CD4-positive, alpha-beta T cell (primary cell): ENCODE measurements at places on chromosomes 7 and 10.

DNA sequence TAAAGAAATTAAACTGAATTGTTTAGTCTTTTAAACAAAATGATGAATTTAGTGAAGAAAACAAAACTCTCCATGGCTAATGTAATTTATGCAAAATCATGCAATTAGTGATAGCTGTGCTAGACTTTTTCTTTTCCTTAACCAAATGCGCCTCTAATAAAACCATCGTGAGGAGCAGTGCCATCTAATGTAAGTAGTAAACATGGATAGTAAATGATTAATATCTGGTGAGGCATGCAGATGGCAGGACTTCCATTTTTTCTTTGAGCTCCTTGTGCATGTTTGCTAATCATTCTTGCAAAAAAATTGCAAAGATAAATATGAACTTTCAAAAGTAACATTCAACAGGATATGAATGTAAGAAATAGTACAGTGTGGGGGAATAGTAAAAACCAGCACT is 2.3 kb downstream of the INSYN2A start:
- H3K27ac ChIP-seq = no peak overlapping the region
- H3K36me3 ChIP-seq = no peaks in the 10 kb centered on the region
- no peak for DNase-seq
- no peak overlapping the region for H3K4me3 ChIP-seq
- H3K27me3 ChIP-seq = peaks cover 55% of the 10 kb centered on the region

DNA sequence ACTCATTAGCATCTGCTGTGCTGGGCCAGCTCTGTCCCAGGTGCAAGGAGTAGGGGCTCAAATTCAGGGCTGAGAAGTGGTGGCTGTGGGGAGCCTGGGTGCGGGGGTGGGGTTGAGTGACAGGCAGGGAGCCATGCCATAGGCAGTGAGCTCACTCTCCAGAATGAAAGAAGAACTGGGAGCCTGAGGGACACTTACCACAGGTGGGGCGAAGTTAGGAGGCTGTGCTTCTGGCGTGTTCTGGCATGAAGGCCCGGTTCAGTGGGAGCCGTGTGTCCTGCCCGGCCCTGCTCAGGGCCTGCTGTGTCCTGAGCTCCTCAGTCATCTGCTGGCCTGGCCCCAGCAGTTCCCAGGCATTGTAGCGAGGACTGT is 62.5 kb downstream of the MKI67 start:
- H3K36me3 ChIP-seq = peaks cover 58% of the 10 kb centered on the region
- H3K4me1 ChIP-seq = peaks cover 70% of the 10 kb centered on the region
- DNase-seq = no peak
- H3K27ac ChIP-seq = peak overlapping the region; percentile 90

- H3K27me3 ChIP-seq = no peaks in the 10 kb centered on the region
- no peak for DNase-seq
- no peaks in the 10 kb centered on the region for H3K4me1 ChIP-seq
- H3K27ac ChIP-seq = no peak overlapping the region
Measured at GRCh38 chr10:76649723-76650127, 987.9 kb downstream of the KCNMA1 start.

DNA sequence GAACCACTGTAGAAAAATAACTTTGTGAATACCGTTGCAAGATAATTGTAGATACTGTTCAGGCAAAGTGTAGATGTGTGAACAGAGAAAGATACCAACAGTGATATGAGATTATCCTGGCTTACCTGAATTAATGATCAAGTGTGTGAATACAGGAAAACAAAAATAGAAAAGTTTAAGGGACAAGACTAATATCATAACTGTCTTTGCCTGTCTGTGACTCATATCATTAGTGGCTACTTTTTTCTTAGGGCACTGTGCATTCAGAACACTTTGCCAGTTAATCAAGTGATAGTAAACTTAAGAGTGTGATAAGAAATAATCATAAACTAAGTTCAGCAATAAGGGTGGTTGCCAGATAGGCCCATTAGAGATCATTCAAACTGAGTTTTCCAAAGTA is 323.0 kb upstream of the LRGUK start:
- no peaks in the 10 kb centered on the region for H3K4me1 ChIP-seq
- no peak overlapping the region for H3K4me3 ChIP-seq
- no peaks in the 10 kb centered on the region for H3K27me3 ChIP-seq

- peaks cover 14% of the 10 kb centered on the region for H3K4me1 ChIP-seq
- no peak overlapping the region for H3K27ac ChIP-seq
- no peaks in the 10 kb centered on the region for H3K27me3 ChIP-seq
- no peak overlapping the region for H3K4me3 ChIP-seq
- no peak for DNase-seq
Measured at GRCh38 chr10:35421553-35422178, 85.4 kb downstream of the CCNY start.

- H3K4me3 ChIP-seq = peak overlapping the region; percentile 38
- H3K27ac ChIP-seq = no peak overlapping the region
Measured at GRCh38 chr7:127347567-127348246, 44.8 kb downstream of the ZNF800 start.

GRCh38 chr10:132533571-132534260 is 3.9 kb upstream of the INPP5A start:
- peaks cover 3% of the 10 kb centered on the region for H3K27me3 ChIP-seq
- H3K4me1 ChIP-seq = peaks cover 22% of the 10 kb centered on the region
- peak; percentile 1 for DNase-seq
- H3K36me3 ChIP-seq = no peaks in the 10 kb centered on the region

DNA sequence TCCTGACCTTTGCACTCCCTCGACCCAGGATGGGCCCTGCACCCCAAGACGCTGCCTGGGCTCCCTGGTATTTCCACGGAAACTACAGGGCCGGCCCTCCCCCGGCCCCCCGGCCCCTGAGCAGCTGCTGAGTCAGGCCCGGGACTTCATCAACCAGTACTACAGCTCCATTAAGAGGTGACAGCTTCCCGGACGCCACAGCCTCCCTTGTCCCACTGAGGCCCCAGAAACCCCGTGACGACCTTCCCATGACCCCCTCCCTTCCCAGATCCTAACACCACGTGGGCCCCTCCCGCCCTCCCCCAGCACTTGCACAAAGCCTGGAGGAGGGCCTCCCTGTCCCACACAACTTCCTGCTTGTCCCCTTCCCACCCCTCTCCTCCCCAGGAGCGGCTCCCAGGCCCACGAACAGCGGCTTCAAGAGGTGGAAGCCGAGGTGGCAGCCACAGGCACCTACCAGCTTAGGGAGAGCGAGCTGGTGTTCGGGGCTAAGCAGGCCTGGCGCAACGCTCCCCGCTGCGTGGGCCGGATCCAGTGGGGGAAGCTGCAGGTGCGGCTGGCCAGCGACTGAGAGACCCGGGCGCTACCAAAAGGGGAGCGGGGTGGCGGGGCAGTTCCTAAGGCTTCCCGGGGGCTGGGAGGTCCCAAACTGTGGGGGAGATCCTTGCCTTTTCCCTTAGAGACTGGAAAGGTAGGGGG is 5.7 kb downstream of the NOS3 start:
- no peaks in the 10 kb centered on the region for H3K27me3 ChIP-seq
- H3K36me3 ChIP-seq = no peaks in the 10 kb centered on the region
- no peak overlapping the region for H3K27ac ChIP-seq
